Stimulated activated naive CD8-positive, alpha-beta T cell treated with anti-CD3 and anti-CD28 coated beads, Interleukin-15, Interleukin-2, amounts not matched to agents 100 U/mL and 50 U/mL, for 24 hours (primary cell): ENCODE measurements at places on chromosomes 2 and 18.

DNA sequence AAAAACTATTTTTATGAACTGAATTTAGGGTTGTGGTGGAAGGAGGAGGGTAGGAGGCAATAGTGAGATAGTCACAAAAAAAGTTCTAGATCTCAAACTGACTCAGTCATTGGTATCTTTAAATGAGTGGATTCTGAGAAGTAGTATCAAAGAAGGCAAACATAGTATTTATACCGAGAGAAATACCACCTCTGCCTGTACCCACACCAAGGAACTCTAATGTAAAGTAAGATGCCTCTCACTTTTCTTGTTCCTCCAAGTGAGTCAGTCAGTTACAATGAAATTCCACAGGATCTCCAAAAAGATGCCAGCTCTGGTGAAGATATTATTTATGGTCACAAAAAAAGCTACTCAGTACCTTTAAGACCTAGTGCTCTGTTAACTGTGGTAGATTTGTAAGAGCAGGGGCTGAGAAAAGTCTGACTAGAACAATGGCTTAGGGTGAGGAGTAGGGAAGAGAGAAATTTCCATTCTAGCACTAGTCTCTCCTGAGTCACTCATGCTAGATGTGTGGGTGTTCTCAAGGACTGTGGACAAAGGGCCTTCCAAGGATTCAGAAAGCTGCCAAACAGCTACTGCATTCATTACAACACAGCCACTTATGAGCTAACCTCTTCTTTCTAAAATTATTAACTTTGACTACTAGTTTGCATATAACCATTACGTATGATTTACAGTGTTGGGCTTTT is 36.3 kb downstream of the YWHAQ start:
- no peak for DNase-seq

DNA sequence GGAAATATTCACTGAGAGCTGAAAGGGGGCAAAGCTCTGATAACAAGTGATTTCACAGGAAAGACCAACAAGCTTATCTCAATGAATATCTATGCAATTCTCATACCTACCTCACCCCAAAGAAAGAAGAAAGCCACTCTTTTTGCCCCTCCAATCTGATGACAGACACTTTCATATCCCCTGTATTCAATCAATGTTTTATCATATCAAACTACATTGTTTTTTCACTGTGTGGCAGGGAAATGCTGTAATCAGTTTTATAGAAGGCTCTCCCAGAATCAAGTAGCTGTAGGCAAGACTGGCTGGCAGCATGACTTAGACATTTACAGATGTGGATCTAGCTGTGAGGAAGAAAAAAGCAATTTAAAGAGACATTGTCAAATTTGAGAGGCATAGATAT is 81.3 kb upstream of the PIK3C3 start:
- no peak for DNase-seq

- DNase-seq, result no peak
These were observed 30.5 kb downstream of the LTBP1 start for GRCh38 chr2:32977228-32977758.

GRCh38 chr18:77147418-77147852 is 14.9 kb upstream of the MBP start:
- no peak for DNase-seq

- no peak for DNase-seq
These were observed 478.7 kb upstream of the TCF4 start for GRCh38 chr18:56066524-56067213.
